ENCODE measurements at places on chromosomes 4 and X. TPM values are rescaled to one million over a fixed set of nuclear protein-coding genes. Genes with fewer than 3 reads are reported as not detected.

CENPVL2 gene
- total RNA-seq = not detected

HSD17B10 gene
- total RNA-seq = 50.1 TPM

GSX2 gene
- total RNA-seq = not detected

LAGE3 gene
- 27.4 TPM for total RNA-seq

BTK gene
- 2.6 TPM for total RNA-seq

MAP7D2 gene
- under 0.01 TPM for total RNA-seq
